ENCODE measurements at places on chromosomes 4 and X.

GRCh38 chr4:6740347-6740746 lies 24.4 kb downstream of the BLOC1S4 start:
- no peak for DNase-seq

DNA sequence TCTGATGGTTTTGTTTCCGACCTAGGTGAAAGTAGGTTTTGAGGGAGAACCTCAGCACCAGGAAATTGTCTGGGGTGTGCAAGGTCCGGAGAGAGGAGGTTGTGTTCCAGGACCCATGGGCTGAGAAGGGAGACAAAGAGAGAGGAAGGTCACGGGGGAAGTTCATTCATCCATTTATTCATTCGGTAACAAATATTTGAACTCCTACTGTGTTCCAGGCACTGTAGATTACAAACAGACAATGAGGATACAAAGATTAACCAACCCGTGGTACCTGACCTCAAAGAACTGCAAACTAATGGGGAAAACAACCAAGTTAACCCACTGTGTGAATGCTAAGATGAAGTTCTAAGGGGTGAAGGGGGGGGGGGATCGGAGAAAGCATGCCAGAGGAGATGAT lies 1.8 kb upstream of the GPC3 start:
- DNase-seq = no peak

DNA sequence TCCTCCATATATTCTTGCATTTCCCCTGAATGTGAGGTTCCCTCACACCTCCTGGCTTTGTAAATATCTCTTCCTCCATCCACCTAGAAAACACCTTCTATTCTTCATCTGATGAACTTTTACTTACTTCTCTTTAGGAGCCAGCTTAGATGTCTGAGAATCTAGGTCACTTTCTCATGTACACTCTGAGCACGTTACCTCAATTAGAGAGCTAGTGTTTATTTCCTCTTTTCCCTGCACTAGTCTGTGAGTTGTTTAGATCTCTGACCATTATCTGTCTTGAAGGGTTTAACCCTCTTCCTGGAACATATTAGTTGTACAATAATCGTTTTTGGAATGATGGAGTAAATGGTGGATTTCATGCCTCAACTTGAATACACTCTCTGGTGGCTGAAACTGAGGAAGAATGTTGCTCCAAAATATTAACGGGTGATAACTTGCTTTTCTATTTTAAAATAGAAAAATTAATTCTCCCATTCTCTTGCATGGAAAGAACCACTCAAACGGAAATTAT lies 8.5 kb upstream of the NEIL3 start:
- peak; percentile 35 for DNase-seq

- peak; percentile 76 for DNase-seq
These were observed 30.0 kb upstream of the ANXA5 start for GRCh38 chr4:121726642-121727268.

DNA sequence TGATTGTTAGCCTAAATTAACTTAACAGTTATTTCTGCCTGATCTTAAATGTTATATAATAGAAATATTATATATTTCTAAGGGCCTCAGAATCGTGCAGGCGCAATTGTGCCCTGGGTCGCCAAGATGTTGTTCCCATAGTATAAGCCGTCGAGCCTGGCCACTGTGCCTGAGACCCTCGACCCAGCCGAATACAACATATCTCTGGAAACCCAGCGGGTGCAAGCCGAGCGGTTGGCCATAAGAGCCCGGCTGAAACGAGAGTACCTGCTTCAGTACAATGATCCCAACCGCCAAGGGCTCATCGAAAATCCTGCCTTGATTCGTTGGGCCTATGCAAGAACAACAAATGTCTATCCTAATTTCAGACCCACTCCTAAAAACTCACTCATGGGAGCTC lies 549.8 kb downstream of the KCTD8 start:
- no peak for DNase-seq

GRCh38 chr4:110034026-110034393 lies 121.3 kb downstream of the EGF start:
- DNase-seq = peak; percentile 80

- DNase-seq = no peak
These were observed 41.5 kb upstream of the HPRT1 start for GRCh38 chrX:134418317-134419113.

GRCh38 chr4:11436084-11436483 lies 7.4 kb upstream of the HS3ST1 start:
- DNase-seq = no peak

GRCh38 chrX:120446498-120446897 lies 22.6 kb downstream of the LAMP2 start:
- DNase-seq = no peak

- DNase-seq = no peak
These were observed 358.8 kb downstream of the MID1IP1 start for GRCh38 chrX:39159921-39160507.

DNA sequence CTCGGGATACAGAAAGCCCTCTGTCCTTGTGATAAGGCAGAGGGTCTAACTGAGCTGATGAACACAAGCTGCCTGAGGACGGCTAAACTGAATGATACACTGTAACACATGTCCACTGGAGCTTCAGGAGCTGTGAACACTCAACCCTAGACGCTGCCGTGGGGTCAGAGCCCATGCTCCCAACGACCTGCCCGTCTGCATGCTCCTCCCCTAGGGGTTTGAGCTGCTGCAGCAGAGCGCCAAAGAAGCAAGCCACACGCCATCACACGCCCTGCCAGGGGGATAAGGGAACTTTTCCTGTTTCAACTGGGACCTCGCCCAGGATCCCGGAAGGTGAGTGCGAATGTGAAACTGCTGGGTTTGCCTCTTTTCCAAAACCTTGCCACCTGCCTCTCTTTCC lies 361.8 kb downstream of the FAT4 start:
- DNase-seq = no peak

DNA sequence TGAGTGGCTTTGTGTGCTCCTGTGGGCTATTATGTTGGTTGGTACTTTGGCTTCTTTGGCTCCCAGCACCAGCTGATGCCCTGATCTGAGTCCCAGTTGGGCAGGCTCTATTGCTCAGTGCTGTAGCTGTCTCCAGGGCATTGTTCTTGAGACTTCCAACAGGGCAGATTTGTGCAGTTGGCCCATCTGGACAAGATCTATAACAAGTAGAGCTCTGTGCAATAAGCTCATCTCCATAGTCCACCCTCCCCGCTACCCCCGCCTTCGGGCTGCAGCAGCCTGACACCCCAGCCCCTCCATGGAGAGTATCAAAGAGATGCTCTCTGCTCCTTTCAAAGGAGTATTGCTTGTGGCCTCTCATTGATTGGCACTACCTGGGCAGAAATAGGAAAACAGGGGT lies 5.8 kb upstream of the TMEM31 start:
- DNase-seq = no peak

GRCh38 chr4:84971319-84971932 lies 4.9 kb upstream of the WDFY3 start:
- peak; percentile 77 for DNase-seq

DNA sequence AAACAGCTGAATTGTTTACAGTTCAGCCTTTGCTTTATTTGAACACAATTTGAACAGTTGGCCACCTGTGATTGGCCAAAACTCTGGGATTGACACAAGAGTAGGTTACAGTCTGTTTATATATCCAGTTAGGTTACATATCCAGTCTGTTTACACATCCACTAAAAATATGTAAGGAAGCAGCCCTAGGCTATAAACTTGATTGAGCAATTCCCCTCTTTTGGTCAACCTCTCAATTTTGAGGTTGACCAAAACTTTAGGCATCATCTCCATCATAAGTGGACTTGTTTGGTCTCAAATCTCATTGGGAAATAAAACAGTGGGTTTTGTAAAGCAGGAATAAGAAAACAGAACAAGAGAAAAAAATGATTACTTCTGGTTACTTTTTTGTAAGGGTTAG lies 190.8 kb downstream of the SPATA18 start:
- DNase-seq = no peak

- no peak for DNase-seq
These were observed 108.2 kb upstream of the SORBS2 start for GRCh38 chr4:185920171-185920570.

GRCh38 chr4:25551605-25552004 lies 104.0 kb upstream of the SLC34A2 start:
- DNase-seq = no peak

DNA sequence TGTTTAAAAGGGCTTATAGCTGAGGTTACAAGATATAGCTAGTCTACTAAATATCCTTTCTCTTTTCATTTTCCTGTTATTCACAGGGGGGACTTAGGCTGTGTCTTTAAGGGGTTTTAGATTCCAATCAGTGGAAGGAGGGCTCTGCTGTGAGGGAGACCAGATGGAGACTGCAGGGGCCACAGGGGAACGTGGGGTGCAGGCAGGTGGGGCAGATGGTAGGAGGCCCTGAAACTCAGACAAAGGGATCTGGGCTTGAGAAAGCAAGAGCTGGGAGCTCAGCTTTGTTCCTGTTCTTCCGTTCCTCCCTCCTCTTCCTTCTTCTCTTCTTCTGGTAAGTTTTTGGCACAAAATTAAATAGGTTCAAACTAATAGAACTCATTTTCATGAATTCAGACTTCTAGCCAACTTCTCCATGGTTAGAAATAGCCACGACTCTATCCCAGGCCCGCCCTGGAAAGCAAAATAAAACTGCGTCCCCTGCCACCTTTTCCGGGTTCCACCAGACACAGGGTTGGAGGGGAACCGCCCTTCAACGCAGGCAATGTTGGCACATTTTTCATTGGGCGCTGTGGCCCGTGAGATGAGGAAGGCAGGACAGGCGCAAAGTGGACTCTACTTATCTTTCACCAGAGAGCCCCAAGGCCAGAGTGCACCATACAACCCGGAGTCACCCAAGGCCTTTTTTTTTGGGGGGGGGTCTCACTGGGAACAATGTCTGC lies 3.5 kb upstream of the TMSB4X start:
- DNase-seq = no peak

GRCh38 chrX:38879631-38880220 lies 78.5 kb downstream of the MID1IP1 start:
- peak; percentile 64 for DNase-seq

DNA sequence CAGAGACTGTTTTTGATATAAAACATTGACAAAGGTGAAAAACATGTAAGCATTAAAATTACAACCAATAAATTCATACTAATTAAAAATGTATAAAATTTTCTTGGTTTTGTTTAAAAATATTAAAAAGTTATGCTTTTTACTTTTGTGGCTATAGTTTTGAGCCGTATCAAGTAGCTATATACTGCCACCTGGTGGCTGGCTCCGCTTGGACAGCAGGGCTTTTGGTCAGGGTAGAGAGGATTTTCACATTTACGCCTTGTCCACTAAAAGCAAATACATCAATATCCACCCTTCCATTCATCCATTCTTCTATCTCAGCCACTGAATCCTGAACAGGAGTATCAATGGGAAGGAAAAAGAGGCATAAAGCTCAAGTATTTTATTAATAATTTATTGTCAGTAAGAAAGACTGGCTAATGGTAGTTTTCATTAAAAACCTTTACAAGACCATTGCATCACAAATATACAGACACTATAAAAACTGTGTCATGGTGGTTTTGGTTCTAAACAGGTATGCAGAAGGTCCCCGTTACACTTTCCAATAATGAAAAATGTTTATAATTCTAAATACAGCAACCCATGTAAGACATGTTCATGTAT lies 32.1 kb upstream of the MTNR1A start:
- DNase-seq = peak; percentile 68

- peak; percentile 36 for DNase-seq
These were observed 654 bp downstream of the ATOH1 start for GRCh38 chr4:93828995-93829819.

DNA sequence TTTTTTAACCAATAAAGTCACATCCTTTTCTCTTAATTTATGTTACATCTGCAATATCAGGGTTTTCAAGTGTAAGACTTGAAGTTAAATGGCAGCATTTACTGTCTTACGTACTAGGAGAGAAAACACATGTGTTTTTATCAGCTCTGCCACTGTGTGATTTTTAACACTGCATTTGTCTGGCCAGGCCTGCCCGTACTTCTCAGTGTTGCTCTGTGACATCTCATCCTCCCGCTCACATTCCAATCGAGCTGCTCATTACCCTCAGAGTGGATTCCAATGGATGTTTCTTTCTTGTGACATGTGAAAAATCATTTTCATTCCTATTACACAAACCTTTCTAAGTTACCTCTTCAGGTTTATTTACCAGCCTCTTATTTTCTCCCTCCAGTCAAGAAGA lies 420.3 kb downstream of the FAT4 start:
- no peak for DNase-seq

GRCh38 chr4:111930659-111931058 lies 214.6 kb upstream of the FAM241A start:
- no peak for DNase-seq

DNA sequence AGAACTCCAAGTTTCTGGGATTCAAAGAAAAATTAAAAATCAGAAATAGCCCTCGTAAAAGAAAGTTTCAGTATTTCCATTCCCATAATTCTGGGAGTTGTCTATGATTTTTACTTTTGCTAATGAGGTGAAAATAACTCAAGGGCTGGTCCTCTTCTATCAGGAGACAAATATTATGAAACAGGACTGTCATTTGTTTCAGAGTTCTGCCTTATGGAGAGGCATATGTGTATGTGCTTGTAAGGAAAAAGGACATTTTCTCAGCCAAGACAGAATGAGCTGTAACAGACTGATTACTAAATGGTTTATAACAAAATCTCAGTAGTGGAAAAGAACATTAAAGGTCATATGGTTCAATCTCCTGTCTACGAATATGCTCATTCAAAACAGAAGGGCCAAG lies 59.0 kb upstream of the TAB3 start:
- DNase-seq = no peak

DNA sequence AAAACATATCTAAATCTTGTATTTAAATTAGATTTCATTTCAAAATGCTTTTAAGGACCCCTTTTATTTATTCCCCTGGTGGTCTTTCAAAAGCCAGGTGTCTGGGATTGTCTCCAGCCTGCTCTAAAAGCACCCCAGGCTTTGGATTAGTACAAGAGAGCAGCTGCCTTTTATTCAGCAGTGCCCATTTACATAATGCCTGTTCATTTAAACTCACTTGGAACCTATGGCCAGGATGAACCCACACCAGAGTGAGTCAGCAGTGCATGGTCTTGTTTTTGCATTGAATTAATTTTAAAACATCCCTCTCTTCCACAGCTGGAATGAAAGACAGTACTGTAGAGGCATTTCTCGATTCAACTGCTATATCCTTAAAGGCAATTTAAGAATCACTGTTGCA lies 64.1 kb upstream of the TENM3 start:
- no peak for DNase-seq

- no peak for DNase-seq
These were observed 2.1 kb downstream of the C4orf54 start for GRCh38 chr4:99655308-99656081.

DNA sequence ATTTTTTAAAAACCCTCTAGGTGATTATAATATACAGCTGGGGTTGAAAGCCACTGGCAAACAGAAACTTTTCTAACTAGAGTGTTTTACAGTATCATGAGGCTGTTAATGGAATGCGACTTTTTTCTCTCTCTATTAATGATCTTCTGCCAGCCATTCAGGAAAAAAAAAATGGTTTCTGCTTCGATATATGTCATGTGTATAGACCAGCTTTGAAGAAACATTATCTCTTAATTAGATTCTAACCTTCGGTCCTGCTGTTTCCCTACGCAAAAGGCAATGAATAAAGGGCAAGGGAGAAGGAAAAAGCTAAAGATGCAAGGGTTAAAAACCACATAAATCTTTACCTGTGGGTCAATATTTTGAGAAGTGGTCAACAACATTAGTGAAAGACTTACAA lies 1662.1 kb upstream of the TENM3 start:
- no peak for DNase-seq
